ENCODE measurements at places on chromosomes 6 and 20.

GRCh38 chr6:21710908-21711627 lies 117.5 kb downstream of the SOX4 start:
- no peak for DNase-seq

DNA sequence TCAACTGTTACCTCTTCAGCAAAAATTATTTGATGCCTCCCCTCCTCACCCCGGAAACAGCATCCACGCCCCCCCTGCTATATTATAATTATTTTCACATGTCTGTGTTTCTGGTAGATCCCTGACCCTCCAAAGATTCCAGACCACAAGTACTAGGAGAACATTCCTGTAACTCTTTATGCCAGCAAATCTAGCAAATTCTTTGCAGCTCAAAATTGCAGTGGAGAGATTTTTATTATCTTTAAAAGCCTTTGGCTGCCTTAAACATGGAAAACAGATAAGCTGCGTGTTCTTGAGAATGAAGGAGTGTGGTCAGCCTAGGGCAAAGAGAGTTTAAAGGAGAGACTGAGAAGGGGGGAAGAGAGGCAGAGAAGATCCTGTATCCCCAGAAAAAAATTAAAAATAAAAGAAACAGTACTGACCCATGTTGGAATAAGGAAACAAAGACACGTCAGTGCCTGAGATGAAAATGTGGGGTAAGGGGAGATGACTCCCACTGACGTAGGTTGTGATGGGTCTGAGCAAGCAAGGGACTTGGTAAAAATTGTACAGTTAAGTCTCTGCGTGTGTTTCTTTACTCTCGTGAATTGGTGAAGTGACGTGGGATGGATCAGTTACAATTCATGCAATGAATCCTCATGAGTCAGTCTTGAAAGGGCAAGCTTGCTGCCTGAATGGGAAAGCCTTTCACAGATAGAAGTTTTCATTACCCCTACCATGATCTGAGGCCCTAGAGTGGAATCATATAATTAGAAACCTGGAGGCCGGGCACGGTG lies 8.3 kb downstream of the ID4 start:
- DNase-seq: no peak

DNA sequence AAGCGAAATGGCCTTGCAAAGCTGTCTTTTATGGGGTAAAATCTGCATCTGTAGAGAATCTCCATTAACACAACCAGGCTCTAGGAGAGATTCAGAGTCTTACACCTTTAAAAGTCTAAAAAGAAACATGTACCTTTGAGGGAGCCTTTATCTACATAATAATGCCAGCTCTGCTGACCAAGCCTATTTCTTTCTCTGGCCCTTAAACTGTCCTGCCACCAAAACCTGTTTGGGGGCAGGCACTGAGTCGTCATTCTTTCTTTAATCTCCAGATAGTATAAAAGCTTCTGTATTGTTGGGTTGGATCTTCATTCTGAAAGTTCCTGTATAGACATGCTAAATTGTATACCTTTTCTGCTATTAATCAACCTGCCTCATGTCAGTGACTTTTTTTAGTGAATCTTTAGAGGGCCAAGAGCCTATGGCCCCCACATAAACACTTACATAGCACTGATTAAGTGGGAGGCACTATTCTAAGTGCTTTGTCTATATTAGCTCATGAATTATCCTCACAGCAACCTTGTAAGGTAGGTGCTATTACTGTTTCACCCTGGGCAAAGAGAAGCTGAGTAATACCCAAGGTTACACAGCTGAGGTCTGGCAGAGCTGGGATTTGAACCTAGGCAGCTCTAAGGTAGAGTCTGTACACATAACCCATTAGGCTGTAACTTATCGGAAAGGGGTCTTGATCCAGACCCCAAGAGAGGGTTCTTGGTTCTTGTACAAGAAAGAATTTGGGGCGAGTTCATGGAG lies 232.3 kb upstream of the DTNBP1 start:
- DNase-seq: no peak

DNA sequence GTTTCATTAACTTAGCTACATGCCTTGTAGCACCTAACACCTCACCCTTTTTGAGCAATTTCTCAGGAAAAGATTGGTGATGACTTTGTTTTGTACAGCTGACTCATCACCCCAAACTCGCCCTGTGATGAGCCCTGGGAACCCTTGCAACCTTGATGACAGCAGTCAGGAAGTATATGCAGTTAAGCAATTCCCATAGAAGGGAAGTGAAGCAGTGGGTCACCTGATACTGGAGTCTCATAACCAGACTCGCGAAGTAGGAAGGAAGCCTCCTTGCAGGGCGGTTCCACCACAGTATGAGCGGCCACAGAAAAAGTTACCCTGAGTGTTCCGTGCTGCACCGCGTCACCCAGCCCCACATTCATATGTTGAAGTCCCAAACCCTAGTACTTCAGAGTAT lies 82.0 kb upstream of the EDN1 start:
- DNase-seq: peak; percentile 61

- DNase-seq: no peak
Observed at GRCh38 chr20:52889225-52889624, 82.9 kb upstream of the TSHZ2 start.

- no peak for DNase-seq
Observed at GRCh38 chr20:31913431-31914157, 38.3 kb downstream of the PDRG1 start.

GRCh38 chr6:161906571-161906970 lies 632.7 kb upstream of the AGPAT4 start:
- DNase-seq: no peak

DNA sequence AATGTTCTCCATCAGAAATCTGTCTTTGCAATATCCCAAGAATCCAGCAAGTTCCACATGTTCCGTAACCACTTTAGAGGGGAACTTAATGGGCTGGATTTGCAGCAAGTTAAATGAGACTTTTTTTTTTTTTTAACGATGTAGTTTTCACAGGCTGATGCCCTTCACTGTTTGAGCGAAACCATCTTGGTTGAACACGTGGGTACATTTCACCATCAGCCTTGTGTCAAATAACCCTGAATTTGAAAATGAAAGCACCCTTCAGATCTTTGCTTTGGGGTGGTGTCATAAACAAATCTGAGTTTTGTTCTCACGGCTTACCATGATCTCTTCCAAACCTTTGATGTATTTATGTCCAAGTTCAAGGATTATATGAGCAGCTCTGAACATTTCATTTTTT lies 73.7 kb upstream of the EXOC2 start:
- no peak for DNase-seq
